ENCODE measurements at places on chromosomes 13 and 19. TPM values are rescaled to one million over a fixed set of nuclear protein-coding genes. Genes with fewer than 3 reads are reported as not detected.

DNA sequence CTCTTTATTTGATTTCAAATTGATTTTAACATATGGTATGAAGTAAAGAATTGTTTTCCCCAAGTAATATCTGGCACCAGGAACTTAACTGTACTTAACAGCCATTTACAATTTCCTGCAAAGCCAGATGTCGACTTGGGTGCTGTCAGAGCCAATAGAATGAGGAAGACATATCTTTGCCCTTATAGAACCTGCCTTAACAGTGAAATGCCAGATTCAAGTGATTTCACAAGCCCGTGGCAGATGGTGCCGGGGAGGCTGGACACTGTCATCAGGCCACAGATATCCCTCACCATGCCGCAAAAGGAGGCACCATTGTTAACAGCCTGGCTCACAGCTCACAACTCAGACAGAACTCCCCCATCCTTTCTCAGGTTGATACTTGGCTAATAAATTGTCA is 48.7 kb downstream of the ESD start:
- DNase-seq = no peak

DNA sequence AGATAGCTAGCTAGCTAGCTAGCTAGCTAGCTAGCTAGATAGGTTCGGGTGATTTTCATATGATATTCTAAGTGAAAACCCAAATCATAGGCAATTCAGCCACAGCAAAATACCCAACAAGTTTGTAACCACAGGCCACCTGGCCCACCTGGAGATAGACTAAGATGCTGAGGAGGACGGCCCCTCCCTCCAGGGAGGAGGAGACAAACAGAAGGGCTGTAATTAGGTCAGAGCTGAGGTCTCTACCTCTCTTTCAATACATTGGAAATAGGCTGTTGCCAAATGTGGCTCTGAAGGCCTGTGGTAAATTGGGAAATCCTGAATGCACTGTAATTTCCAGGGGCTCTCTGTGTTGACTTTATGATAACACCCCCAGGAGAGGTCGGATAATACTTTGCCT is 382.2 kb downstream of the FGF9 start:
- no peak for DNase-seq

DNA sequence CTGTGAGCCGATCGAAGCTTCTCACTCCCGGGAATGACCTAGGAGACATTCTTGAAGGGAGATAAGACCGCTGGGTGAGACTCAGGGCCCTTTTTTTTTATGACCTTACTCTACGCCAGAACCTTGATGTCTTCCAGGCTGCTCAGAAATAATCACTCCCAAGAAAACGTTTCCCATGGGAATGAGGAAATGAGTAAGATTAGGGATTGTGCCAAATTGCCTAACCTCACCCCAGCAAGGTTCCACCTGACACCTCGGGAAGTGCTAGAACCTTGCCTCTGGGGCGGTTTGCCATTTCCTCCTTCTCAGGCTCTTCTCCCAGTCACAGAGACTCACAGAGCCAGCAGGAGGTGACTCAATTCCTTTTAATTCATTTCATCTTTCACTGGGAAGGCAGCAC is 2.3 kb downstream of the SLC46A3 start:
- DNase-seq = peak; percentile 18

- DNase-seq = no peak
These were observed 9.0 kb upstream of the SBK3 start for GRCh38 chr19:55554302-55554701.

- no peak for DNase-seq
These were observed 13.4 kb downstream of the TM6SF2 start for GRCh38 chr19:19259741-19260140.

DNA sequence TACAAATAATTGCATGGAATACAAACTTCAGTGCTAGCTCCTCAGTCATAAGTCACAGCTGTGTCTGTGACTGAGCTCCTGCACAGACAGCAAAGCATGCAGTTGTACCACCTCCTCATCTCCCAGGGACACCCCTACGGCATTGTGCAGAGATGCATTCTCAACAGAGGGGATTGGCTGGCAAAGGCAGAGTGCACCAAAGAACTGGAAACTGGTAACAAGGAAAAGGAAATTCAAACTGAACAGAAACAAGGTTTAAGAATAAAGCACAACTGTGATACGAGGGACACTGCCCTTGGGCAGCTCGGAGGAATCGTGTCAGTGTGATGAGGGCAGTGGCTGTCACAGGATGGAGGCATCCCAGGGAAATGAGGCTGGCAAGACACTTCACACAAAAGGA is 126.1 kb upstream of the SOX1 start:
- DNase-seq = no peak

- no peak for DNase-seq
These were observed 1173.1 kb downstream of the UQCRFS1 start for GRCh38 chr19:28039677-28040381.

Gene MAB21L1
- total RNA-seq = not detected

GRCh38 chr13:109651854-109652253 is 134.5 kb downstream of the IRS2 start:
- DNase-seq = no peak

Gene CYP4F8
- total RNA-seq = not detected

Gene ERVV-1
- not detected for total RNA-seq

DNA sequence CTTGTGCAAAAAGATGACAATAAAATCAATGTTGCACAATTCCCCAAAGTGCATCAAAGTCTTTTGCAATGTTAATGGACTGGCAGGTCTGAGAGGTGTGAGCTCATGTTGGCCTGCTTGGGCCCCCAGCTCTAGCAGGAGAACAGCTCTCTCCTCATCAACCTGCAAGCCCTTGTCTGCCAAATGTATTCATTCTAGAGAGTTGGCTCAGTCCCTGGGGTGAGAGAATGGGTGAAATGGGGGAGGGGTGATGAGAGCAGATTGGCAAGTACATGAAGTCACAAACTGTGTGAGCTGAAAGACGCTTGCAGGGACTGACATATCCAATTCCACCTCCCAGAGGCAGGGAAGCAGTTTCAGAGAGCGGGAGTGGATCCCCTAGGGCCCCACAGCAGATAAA is 465.1 kb upstream of the ZNF507 start:
- no peak for DNase-seq

Gene FGF22
- total RNA-seq = not detected

Gene RNF113B
- not detected for total RNA-seq

DNA sequence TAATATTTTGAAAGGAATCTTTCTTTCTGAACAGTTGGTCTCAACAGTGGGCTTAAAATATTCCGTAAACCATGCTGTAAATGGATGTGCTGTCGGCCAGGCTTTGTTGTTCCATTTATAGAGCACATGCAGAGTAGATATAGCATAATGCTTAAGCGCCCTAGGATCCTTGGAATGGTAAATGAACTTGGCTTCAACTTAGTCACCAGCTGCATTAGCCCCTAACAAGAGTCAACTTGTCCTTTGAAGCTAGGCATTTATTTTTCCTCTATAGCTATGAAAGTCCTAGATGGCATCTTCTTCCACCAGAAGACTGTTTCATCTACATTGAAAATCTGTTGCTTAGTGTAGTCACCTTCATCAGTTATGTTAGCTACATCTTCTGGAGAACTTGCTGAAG is 47.6 kb downstream of the SACS start:
- no peak for DNase-seq

DNA sequence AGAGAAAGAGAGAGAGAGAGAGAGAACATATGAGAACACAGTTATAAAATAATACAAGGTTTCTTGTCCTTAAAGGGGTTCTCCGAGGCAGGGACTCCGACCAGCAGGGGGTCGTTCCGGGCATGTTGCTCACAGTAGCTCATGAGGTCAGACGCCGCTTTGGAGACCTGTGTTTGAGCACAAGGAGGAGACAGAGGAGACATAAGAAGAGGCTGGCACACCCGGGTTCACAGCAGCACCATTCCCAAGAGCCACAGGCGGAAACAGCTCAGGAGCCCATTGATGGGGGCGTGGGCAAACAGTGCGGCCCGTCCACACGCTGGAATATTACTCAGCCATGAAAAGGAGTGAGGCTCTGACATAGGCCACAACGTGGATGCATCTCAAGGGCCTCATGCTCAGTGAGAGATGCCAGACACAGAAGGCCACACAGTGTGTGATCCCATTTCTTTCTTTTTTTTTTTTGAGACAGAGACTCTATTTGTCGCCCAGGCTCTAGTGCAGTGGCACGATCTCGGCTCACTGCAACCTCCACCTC is 39.1 kb downstream of the GADD45B start:
- DNase-seq = no peak

Gene RFPL4A
- total RNA-seq = not detected

Gene NUMBL
- 10.8 TPM for total RNA-seq

DNA sequence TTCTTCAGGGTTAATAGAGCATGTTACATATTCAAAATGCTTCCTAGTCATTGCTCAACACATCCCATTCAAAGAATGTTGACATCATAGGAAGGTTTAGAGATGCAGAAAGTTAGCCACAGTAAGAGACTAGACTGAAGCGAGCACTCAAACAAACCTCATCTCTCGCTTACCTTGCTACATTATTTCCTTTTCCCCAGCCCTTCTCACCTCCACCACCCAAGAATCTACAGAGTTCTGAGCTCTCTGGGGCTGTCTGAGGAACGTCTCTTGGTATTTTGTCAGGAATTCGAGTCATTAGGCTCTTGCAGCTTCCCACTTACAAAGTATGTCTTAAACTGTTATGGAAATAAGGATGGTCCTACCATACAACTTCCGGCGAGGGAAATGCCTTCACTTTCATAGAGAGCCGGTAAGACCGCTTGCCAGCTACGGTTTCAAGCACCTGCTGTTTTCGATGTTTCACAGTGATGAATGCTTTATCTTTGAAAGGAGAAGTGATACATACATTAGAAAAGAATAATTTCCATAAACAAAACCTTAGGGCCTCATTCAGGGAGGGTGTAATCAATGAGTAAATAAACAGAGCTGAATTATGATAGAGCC is 65.1 kb downstream of the FLT1 start:
- DNase-seq = no peak

DNA sequence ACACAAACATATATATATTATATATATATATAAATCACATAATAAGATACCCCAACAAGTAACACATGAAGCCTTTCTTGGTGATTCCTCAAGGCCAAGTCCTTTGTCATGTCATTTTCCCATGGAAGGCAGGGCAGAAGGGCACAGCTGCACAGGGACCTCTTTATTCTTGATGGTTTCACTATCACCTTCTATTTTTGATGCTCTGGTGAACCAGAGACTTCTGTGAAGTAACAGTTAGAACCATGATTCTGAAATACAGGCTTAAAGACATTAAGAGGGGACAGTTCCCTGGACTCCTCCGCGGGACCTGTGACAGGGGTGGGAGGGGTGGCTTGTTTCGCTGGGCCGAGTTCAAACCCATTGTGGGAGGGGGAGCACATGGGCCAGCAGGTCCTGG is 104.0 kb downstream of the DGKH start:
- DNase-seq = no peak

DNA sequence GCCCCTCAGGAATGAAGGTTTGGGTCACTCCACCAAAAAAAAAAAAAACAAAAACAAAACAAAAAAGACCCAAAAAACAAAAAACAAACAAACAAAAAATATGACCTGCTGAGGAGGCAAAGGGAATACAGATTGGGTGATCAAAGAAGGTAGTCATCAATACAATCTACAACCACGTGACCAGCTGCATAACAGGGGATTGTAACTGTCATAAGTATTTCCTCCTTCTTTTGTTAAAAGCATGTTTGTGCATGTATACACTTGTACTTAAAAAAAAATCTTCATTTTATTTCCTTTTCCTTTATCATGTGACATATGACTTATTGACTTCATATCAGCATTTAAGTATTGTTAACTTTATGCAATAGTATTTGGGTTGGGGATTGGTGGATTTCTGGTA is 165.1 kb upstream of the IRS2 start:
- DNase-seq = no peak

DNA sequence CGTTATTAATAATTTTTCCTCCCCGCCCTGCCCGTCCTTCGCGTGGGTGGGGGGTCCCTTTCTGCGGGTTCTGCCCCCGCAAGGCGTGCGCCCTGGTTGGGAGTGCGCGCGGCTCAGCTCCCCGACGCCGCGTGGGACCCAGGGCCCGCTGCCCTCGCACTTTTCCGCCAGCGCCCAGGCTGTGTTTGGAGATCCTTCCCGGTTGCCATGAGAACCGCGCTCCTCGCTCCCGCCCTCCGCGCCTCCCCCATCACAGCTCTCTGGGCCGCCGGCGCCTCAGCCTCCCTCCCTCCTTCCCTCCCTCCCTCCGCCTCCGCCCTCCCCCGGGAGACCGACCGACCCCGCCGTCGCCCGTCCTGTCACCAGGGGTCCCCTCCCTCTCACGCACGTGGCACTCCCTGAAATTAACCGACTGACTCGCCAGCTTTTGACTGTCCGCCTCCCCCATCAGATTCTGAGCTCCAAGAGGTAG is 2.4 kb upstream of the SSBP4 start:
- DNase-seq = peak; percentile 75

- DNase-seq = no peak
These were observed 54.9 kb upstream of the RFC3 start for GRCh38 chr13:33763021-33763420.

- no peak for DNase-seq
These were observed 357.5 kb downstream of the NALCN start for GRCh38 chr13:101058841-101059240.

GRCh38 chr19:18152817-18153555 is at the start of gene PIK3R2:
TSS of gene PIK3R2 (plus strand) at chr19:18153163. CDS start at chr19:18155880, 2,717 bp downstream.
- DNase-seq = peak; percentile 97

DNA sequence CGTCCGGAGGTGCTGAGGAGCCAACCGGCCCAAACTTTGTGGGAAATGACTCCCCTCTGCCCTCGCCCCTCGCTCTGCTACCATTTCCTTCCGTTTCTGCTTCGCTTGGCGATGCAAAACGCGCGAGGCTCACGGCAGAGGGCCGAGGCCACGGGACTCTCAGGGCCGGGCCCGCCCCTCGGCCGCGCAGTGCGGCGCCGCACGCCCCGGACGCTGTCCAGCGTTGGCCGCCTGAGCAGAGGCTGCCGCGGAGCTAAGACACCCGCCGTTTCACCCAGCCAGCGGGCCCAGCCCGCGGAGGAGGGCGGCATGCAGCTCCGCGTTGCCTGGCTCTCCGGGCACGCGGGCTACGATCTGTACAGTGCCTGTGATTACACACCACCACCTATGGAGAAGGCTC is 2.1 kb upstream of the ZNF578 start:
- DNase-seq = no peak

- DNase-seq = no peak
These were observed 9.9 kb downstream of the ARL11 start for GRCh38 chr13:49638030-49638743.

DNA sequence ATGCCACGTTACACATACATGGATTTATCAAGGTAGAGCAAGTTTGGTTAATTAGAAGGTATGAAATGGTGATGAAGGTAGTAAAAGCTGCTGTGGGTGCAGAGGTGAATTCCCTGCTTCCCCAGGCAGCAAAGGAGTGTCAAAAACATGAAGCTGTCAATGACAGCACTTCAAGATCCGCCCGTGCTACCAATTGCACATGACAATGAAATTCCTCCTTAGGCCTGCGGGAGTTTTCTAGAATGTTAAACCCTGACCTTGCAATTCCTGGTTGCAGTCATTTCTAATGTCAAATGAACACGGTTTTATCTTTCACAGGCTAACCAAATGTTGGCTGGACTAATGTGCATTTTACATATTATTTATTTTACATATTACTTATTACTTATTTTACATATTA is 67.7 kb upstream of the LSM14A start:
- DNase-seq = no peak

Gene ZNF570
- total RNA-seq = 1.1 TPM

Gene CYSLTR2
- total RNA-seq = not detected

Data from NCI-H460 (cell line).